ENCODE measurements at places on chromosomes 2 and 18. TPM values are rescaled to one million over a fixed set of nuclear protein-coding genes. Genes with fewer than 3 reads are reported as not detected.

GRCh38 chr2:94956797-94957391 lies 68.6 kb upstream of the MAL start:
- DNase-seq: peak; percentile 36

The KCNIP3 gene
- 2.6 TPM for total RNA-seq

The PCGF1 gene
- 42.1 TPM for total RNA-seq

The RIOK3 gene
- total RNA-seq: 46.6 TPM

The POTEJ gene
- total RNA-seq: 0.06 TPM

DNA sequence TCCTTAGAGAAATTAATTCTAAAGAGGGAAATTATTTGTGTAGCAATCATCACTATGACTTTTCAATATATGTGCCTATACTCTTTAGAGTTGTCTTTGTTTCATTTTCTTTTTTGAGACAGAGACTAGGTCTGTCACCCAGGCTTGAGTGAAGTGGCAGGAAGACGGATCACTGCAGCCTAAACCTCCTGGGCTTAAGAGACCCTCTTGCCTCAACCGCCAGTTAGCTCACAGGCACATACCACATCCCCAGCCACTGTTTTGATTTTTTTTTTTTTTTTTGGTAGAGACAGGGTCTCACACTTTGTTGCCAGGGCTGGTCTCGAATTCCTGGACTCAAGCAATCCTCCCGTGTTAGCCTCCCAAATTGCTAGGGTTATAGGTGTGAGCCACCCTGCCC lies 12.4 kb downstream of the YWHAQ start:
- DNase-seq: no peak

The ALK gene
- total RNA-seq: 0.03 TPM

GRCh38 chr2:20671036-20671735 lies 4.2 kb downstream of the GDF7 start:
- no peak for DNase-seq

- no peak for DNase-seq
These were observed 327.4 kb downstream of the RND3 start for GRCh38 chr2:150160058-150160457.

DNA sequence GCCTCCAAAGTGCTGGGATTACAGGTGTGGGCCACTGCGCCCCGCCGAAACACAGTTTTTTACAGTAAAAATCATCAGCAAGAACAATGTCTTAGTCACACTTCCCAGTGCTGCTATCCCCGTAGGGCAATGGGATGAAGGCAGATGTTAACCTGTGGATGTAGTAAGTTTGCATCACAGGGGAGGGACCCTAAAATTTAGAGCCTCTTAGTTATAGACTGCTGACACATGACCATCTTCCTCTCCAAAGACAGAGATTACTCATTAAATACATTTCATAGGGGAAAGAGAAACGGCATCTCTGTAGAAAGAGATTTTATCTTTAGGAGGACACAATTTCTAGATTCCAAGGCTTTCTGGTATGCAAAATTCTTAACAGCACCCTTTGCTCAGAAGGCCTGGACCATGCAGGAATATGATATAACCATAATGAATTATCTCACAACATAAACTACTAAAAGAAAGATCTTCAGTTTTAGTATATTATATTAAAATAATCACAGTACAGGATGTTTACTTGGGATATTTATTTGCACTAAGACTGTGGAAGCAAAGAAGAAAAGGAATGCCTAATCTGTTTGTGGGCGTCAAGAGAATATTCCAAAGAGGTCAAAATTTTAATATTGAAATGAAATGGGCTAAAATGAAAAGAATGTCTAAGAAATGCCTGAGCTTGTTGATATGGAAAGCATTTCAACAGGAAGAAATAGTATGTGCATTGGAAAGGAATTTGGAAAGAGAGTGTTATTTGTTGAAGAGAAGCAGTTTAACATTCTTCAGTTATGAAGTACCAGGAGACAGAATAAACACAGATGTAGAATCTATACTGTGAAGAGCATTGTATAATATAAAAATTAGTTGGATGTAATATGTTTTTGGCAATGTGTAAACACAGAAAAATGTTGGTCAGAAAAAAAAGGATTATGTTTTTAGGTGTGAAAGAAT lies 1228.3 kb upstream of the CHAC2 start:
- DNase-seq: no peak

DNA sequence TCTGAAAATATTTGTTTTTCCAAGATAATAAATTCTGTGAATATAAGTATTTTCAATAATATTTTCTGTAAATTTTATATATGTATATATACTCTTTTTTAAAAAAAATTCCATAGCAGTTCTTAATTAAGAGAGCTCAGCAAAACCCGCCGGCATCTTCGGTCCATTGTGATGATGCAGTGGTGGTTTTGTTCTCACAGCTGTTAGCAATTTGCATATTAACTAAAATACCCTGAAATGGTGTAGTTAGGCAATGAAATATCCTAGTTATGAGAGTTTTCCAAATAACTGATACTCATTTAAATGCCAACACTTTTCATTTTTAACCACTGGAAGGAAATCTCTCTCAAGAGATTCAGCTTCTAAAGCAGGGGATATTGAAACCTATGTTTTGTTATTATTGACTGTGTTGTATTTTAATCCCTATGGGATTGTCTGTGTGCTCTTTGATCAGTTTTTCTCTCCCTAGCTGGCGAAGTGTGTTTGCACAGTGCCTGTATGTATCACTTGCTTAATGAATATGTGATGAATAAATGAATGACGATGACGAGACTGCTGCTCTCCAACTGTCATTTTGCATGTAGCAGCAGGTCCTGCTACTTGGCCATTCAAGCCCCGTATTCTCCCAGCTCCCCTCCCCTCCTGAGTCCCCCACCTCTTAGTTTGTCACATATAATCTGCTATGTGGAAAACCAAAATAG lies 42.4 kb downstream of the PSMG2 start:
- no peak for DNase-seq

GRCh38 chr2:102053096-102053495 lies 61.3 kb downstream of the IL1R2 start:
- no peak for DNase-seq

The MAL gene
- total RNA-seq: 0.29 TPM

GRCh38 chr2:168245074-168245825 lies 2.1 kb downstream of the STK39 start:
- no peak for DNase-seq

GRCh38 chr2:1584691-1585485 lies 159.4 kb downstream of the PXDN start:
- peak; percentile 69 for DNase-seq

DNA sequence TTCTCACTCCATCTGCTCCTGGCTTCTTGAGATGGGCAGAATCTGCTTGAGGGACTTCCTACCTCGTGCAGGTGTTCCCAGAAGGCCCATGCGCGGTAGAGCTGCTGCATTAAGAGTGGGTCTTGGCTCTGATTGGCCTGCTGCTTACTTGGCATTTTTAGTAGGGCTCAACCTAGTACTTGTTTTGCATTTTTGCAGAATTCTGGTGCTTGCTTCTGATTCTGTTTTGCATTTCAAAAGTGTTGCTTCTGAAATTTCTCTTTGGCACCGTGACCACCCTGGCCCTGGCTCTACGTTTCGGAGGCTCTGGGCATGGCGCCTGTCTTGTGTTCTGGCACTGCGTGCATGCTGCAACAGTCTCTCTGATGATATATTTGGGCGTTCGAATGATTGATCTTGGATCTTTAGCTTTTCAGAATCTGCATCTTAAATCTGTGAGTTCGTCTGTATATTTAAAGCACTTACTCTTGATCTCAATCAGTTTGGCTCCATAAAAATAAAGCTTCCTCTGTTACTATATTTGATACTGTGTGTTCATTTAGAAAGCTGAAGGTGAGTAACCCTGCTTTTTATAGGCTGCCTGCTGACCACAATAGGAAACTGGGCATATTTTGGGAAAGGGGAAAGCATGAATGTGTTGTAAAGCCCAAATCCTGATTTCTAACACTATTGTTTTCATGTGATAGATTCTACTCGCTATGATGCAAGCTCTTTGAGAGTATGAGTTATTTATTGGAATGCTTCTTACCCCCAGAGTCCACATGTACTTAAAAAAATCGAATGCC lies 22.2 kb downstream of the EFR3B start:
- no peak for DNase-seq

- peak; percentile 93 for DNase-seq
These were observed at the start of gene NCKAP1 for GRCh38 chr2:183038341-183039300. Gene NCKAP1 (minus strand): TSS chr2:183038457. CDS start chr2:183038099, 358 bp downstream.

Data from Daoy (cell line).